ENCODE measurements at places on chromosomes 12 and 14.

DNA sequence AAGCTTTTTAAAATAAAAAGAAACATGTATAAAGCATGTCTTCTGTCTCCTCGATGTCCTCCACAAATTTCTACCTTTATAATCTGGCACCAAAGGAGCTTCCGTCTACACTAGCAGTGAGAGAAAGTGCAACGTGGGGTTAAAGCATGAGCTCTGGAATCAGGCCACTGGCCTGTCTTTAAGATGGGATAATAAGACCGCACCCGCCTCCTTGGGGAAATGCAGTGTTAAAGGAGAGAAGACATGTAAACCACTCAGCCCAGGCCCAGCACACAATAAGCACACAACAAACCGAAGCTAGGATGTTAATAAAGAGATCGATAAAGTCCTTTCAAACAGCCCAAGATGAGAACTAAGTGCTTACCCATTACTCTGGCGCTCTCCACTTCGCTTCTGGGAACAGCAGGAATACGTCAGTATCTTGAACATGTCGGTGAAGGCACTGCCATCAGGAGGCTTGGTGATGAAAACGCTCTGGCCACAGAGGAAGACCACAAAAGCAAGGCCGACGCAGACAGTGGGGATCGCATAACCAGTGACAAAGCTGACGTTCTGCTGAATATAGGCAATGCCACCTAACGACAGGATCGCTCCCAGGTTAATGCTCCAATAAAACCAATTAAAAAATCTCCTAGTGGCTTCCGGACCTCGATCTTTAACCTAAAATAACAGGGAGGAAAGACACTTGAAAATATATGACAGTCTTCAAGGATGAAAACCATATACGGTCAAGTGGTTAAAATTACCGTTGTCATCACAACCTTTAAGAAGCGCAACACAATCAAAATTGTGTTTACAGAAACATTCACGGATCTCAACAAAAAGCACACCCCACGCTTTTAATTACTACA lies 9.1 kb downstream of the SLC15A4 start:
- no peak for DNase-seq

DNA sequence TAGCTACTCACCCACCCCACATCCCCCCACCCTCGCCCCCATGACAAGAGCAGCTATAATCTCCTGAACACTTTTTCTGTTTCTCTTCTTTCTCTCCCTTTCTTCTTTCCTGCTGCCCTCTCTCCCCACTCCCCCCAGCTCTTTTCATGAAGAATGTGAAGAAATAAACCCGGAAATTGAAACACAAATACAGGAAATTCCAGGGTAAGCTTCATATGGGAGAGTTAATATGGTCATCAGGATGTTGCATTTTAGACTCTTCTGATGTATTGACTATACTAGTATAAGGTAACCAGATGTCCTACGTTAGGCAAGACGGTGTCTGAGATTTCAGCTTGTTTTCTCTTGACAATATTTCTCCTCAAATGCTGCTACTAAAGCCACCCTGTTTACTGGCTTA lies 41.6 kb upstream of the LRIG3 start:
- no peak for DNase-seq

GRCh38 chr12:59079002-59079401 lies 158.7 kb upstream of the LRIG3 start:
- DNase-seq = no peak

- no peak for DNase-seq
These were observed 28.3 kb upstream of the GALNT9 start for GRCh38 chr12:132357623-132358186.

DNA sequence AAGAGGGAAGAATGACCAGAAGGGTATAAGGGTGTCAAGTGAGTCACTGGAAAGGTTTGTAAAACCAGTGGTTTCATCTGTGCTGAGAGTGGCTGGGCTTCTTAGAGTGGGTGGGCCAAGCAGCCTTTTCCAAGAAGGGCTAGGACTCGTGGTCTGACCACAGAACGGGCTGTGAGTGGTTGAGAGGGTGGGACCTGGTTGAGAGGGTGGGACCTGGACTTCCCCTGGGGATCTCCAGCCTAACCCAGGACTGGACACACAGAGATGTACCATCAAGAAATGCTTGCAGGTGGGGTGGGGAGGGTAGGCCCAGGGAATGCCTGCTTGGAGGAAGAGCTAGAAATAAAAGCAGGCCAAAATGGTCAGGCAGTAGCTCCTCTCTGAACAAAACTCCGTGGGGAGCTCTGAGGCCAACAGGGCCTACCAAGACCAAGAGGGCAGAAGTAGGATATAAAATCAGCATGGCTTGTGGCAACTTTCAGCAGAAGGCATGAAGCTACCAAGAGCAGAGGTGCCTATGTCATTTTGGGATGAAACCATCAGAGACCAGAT lies 140.5 kb downstream of the FOXN3 start:
- no peak for DNase-seq

DNA sequence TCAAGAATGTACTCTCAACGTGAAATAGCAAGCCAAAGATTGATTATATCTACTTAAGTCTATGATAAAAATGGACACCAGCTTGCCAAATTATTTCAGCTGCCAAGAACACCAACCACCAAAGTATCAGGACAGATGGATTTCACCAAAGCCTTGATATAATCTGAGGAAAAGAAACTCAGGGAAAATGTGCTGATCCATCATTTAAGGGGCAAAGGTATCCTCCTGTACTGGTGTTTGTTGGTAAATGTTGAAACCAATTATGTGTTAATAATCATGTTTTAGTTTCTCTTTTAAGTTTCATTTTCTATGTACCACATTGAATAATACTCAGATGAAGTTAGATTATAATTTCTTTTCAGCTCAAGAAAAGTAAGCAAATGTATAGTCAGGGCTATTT lies 1284.3 kb upstream of the TMEM132C start:
- DNase-seq = no peak

- DNase-seq = no peak
These were observed 1.7 kb downstream of the OTX2 start for GRCh38 chr14:56808383-56809269.

- DNase-seq = no peak
These were observed 161.2 kb downstream of the TMTC3 start for GRCh38 chr12:88303335-88303734.

DNA sequence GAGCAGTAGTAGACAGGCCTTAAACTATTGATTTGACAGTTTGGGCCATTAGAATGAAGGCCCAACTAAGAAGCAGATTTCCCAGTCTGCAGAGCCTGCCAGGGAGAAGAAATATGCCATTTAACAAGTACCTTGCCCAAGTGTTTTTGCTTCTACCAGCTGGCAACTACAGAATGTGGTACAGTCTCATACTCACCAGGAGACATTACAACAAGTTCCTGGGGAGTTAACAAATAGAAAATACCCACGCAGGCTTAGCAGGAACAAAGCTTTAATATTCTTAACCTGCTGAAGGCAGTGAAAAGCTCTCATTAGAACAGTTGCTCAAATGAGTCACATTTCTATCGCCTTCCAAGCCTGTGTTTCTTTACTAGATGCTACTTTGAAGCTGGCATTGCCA lies 241.0 kb downstream of the TMEM117 start:
- no peak for DNase-seq

- DNase-seq = no peak
These were observed 8.5 kb downstream of the EIF4B start for GRCh38 chr12:53014709-53015108.

GRCh38 chr12:88493636-88494035 lies 86.6 kb downstream of the KITLG start:
- DNase-seq = no peak

DNA sequence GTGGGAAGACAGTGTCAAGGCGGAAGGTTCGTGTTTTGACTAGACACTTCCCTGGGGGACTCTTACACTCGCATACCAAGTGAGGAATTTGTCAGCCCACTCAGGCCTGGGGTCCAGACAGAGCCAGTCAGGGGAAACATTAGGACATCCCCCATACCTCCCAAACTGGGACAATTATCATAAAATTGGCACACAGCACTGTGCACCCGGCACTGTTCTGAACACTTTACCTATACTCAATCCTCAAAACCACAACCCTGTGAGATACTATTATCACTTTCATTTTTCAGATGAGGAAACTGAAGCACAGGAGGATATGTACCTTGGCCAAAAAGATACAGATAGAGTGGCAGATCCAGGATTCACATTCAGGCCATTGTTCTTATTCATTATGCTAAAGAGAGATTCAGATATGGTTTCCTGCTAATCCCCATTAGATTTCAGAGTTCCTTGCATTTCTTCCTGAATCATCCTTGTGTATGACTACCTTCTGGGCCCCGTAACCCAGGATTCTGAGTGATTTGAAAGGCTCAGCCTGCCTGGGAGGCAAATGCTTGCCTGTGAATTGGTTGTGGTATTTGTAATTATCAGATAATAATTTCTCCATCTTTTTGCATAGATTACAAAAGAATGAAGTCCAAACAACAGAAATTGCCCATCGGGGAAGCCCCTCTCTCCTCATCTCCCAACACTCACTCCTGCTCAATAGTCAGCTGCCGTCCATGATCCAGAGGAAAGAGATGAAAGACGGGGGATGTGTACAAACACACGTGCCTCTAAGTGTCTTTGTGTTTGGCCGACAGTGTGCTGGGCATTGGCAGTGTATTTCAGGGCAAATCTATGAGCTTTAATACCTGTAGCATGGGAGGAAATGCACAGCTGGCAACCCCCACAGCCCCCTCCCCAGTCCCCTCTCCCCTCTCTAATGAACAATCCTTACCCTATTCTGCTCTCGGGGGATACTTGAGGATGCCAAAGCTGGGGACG lies 4.6 kb downstream of the TAC3 start:
- DNase-seq = no peak

- DNase-seq = no peak
These were observed 6.7 kb upstream of the SLC15A4 start for GRCh38 chr12:128830505-128830893.

GRCh38 chr12:117139025-117139717 lies 40.0 kb upstream of the TESC start:
- no peak for DNase-seq

- no peak for DNase-seq
These were observed 53.2 kb downstream of the ZFP36L1 start for GRCh38 chr14:68739701-68740100.

DNA sequence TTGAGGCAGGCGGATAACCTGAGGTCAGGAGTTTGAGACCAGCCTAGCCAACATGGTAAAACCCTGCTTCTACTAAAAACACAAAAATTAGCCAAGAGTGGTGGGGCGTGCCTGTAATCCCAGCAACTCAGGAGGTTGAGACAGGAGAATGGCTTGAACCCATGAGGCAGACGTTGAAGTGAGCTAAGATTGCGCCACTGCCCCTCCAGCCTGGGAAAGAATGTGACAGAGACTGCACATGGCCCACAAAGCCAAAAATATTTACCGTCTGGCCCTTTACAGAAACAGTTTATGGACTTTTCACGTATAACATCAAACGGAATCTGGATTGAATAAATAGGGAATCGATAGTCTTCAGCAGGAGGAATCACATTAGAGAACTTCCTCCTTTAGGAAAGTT lies 3.5 kb downstream of the RSRC2 start:
- no peak for DNase-seq

DNA sequence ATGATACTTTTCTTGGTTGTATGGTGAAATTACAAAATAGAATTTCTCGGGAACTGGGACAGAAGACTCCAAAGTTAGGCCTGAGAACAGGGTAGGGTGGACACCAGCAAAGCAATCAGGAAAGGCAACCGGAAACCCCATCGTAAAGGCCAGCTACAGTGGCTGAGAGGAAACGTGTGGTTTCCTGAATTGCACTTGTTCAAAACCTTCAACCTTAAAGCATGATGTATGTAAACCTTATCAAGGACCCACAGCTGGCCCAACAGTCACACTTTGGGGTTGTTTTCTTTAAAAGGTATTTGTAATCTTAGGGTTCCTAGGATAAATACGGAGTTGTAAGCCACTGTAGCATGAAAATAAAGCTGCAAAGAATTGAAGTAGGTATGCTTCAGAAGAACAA lies 2.2 kb upstream of the PTGDR start:
- no peak for DNase-seq

GRCh38 chr14:96424109-96424989 lies 32.4 kb downstream of the AK7 start:
- DNase-seq = peak; percentile 68

GRCh38 chr14:92926180-92926845 lies 3.4 kb downstream of the CHGA start:
- no peak for DNase-seq

- DNase-seq = no peak
These were observed 33.2 kb upstream of the FAM222A start for GRCh38 chr12:109680264-109681005.

DNA sequence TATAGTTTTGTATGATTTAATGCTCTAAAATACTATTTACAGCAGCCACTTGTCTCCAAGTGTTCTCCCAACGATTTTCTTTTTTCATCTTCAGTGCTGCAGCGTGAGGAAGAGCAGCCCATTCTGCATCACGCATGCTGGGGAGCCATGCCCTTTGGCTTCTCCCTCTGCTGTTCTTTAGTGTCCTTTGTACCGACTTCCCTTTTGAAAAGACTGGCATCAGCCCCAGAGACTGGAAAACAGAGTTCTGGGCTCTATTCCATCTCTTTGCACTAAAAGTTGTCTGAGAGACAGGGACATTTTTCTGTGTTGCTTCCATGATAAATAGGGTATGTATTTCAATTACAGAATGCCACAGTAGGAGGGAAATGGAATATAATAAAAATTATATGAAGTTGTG lies 105.1 kb downstream of the RERG start:
- no peak for DNase-seq

- DNase-seq = no peak
These were observed 1.6 kb downstream of the KMT2D start for GRCh38 chr12:49059045-49059298.

DNA sequence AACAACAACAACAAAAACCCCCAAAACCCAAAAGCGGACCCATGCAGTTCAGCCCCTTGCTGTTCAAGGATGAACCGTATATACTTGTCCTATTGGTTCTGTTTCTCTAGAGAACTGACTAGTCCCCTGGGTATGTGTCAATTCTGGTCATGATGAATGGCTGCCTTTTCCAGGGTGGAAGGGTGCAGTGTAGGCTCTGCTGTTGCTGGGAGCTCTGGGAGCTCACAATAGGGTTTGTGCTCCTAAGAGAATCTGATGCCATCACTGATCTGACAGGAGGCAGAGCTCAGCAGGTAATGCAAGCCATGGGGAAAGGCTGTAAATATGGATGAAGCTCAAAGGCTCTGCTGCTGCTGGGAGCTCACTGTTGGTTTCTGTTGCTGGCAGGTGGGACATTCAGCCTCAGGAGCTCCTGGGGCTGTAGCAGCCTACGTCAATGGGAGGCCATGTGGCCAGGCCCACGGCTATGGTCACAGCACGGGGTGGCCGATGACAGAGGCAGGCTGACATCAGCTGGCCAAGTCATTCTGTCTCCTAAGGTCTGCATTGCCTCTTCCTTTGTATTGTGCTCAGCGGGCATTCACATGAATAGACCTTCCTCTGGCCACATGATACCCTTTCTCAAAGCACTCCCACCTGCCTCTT lies 37.9 kb downstream of the DLK1 start:
- no peak for DNase-seq

DNA sequence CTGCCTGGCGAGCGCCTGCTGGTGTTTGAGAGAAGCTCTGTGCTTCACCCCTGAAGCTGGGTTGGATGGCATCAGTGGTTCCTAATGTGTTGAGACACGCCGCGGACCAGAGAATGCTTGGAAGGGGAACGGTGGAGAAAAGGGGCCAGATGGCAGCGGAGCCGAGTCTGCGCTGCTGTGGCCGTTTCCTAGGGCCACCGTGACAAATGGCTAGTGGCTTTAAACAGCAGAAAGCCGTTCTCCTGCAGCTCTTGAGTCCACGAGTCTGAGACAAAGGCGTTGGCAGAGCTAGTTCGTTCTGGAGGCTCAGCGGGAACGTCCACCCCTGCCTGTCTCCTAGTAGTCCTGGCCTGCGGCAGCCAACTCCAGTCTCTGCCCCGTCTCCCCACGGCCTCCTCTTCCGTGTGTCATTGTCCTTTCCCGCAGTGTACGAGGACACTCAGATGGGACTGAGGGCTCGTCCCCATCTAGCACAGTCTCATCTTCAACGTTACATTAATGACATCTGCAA lies 103.6 kb downstream of the ADGRD1 start:
- no peak for DNase-seq
